ENCODE measurements at places on chromosomes 3 and 15. TPM values are rescaled to one million over a fixed set of nuclear protein-coding genes. Genes with fewer than 3 reads are reported as not detected.

CLDN18 gene
- under 0.01 TPM for total RNA-seq

INSYN1 gene
- not detected for total RNA-seq

SLC15A2 gene
- total RNA-seq = 2.1 TPM

KBTBD13 gene
- under 0.01 TPM for total RNA-seq

FBXO40 gene
- under 0.01 TPM for total RNA-seq

ARL6 gene
- 1.4 TPM for total RNA-seq

MPI gene
- 26.0 TPM for total RNA-seq

LRRK1 gene
- 5.5 TPM for total RNA-seq

CSTA gene
- 90.5 TPM for total RNA-seq

ABHD5 gene
- 22.7 TPM for total RNA-seq

ADCY5 gene
- not detected for total RNA-seq

IL17RC gene
- total RNA-seq = 2.7 TPM

DMXL2 gene
- total RNA-seq = 54.9 TPM

PPM1M gene
- 31.2 TPM for total RNA-seq
